ENCODE measurements at places on chromosomes 1 and 21.

GRCh38 chr1:20787840-20788795 is 1.0 kb upstream of the HP1BP3 start:
- peak; percentile 64 for DNase-seq

DNA sequence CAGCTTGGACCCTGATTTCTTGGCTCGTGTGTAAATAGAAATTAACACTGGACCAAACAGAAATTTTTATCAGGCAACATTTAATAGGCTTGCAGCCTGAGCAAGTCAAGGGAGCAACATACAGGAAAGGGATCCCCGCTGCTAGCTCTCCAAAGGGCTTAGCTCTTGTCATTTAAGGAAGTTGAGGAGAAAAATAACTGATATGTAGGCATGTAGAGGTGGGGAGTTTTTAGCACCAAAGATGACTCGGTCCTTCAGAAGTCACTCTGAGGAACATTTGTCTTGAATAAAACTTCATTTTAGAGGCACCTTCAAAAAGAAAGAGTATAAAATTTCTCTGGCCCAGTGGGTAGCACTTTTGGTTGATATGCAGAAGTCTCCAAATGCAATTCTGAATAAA is 27.1 kb downstream of the GBP2 start:
- DNase-seq, result no peak

- DNase-seq, result no peak
Observed at GRCh38 chr1:214397497-214397896, 116.5 kb downstream of the SMYD2 start.

GRCh38 chr1:210455840-210456603 is 127.3 kb downstream of the HHAT start:
- DNase-seq, result no peak

DNA sequence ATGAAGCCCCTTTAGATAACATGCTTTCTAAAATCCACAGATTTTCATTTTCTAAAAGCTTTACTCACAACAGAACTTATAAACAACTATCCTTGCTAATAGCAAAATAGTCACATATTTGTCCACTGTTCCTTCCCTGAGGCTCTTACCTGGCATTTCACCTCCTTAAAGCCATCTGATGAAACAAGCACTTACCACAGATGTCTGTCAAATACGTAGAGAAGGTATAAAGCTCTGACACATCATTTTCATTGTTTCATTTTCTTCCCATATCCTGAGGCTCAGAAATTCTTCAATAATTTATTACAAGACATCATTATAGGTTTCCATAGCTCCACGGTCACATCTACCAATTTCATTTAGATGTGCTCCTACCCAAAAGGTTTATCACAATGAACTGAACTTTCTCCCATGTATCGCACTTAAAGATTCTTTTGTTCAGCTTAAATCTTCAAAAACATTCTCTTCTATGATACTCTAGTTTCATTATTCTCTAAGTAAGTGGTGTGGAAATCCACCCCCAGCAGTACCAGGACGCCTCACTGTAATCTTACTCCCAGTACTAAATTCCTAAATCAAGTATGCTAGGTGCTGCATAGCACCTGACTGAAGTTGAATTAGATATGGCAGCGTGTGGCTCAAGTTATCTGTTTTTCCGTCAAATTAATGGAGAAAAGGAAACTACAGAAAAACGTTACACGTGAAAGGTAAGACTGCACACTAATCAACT is 569.6 kb downstream of the SMYD3 start:
- no peak for DNase-seq

- DNase-seq, result peak; percentile 100
Observed at GRCh38 chr1:151539321-151540020, 638 bp upstream of the TUFT1 start.

DNA sequence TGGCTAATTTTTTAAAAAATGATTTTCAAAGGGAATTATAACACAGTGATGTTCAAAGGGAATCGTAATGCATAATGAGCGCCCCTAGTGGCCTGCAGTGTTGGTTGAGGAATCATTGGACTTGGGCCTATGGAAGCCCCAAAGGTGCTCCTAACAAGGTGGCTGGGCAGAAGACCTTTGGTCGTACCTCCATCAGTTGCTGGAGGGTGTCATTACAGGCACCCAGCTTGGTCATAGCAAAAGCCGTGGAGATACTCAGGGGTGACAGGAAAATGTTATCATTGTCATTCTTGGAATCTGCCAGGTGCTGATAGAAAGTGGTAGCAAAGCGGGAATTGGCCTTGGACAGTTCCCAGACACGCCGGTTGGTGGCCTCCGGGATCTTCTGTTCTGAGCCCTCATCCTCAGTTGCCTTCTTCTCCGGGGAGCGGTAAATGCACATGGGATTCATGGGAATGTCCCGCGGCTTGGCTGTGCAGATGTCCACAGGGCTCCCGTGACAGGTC is 2.7 kb downstream of the SERPINC1 start:
- DNase-seq, result peak; percentile 79

DNA sequence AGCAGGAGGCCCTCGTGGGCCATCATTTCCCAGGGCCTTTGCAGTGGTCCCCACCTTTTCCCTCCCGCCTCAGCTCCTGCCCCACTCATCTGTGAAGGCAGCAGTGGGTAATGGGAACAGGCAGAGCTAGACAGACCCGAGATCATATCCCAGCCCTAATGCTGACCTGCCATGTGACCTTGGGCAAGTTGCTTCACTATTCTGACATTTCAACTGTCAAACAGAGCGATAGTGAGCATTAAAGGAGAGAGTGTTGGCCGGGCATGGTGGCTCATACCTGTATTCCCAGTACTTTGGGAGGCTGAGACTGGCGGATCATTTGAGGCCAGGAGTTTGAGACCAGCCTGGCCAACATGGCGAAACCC is 51.7 kb downstream of the RPS6KA1 start:
- no peak for DNase-seq

- no peak for DNase-seq
Observed at GRCh38 chr1:245776139-245776538, 621.4 kb downstream of the KIF26B start.

DNA sequence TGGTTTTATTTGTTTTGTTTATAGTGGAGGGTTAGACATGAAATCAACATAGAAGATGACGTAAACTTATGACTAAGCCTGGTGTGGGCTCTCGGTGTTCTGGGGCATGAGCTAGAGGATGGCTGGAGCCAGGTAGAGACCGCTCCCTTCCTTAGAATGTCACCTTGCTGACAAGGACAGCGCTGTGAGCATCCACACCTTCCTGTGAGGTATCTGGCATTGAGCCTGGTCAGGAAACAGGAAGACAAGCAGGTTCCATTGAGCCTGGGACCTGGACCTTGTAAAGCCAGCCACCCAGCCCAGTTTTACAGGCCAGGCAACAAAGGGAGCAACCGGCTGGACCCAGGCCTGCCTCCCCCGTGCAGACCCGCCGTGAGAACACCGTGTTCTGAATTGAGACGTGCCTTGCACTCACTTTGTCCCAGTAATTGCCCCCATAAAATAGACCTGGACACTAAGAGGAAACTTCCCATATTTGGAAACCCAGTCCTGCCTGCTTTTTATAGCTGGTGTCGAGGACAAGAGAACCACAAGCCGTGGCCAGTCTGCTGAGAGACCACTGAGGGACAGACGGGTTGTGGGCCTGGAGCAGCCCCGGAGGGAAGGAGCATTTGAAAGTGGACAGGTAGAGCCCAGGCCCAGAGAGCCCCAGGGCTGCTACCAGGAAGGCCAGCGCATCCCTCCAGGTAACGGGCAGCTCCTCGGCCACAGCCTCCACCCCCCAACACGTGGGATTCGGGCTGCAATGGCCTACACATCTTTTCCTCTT is 78.0 kb downstream of the PDE9A start:
- DNase-seq, result peak; percentile 83

DNA sequence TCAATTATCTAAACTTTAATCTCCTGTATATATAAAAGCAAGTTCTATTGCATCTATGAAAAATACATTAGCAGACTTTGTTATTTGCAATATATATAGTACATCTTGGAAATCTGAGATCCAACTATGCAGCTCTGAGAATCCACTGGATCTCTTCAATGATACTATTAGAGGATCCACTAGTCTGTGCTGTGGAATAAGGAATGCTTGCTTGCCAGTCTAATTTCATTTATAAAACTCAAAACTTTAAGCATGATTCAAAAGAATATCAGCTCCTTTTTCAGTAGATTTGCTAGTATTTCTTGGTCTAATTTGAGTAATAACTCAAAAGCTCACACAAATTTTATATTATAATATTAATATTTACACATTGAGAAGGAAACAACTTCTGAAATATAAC is 115.1 kb downstream of the SPATA6 start:
- DNase-seq, result no peak

DNA sequence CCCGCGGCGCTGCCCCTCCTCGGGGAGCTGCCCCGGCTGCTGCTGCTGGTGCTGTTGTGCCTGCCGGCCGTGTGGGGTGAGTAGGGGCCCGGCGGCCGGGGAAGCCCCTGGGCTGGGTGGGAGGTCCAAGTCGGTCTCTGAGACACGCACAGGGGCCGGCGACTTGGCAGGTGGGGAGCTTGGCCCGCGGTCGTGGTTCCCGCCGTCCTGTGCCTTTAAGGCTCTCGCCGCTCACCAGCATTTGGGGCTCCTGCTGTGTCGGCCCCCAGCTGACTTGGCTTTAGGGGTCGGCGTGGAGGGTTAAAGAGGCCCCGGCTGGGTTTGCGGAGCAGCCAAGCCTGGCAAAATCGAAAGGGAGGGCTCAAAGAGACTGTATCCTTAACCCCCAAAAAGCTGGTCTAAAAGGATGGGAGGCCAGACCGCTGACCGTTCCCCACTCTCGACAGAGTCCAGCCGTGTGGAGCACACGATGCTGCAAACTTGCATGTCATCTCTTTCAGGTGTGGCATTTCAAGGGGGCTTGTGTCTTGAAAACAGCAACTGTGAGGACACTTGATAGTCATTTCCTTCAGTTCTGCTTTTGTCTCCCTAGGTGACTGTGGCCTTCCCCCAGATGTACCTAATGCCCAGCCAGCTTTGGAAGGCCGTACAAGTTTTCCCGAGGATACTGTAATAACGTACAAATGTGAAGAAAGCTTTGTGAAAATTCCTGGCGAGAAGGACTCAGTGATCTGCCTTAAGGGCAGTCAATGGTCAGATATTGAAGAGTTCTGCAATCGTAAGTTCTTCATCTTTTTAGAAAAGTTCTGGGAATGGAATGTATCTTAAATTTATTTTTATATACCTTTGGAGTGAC is 540 bp downstream of the CD55 start:
- DNase-seq, result peak; percentile 66

DNA sequence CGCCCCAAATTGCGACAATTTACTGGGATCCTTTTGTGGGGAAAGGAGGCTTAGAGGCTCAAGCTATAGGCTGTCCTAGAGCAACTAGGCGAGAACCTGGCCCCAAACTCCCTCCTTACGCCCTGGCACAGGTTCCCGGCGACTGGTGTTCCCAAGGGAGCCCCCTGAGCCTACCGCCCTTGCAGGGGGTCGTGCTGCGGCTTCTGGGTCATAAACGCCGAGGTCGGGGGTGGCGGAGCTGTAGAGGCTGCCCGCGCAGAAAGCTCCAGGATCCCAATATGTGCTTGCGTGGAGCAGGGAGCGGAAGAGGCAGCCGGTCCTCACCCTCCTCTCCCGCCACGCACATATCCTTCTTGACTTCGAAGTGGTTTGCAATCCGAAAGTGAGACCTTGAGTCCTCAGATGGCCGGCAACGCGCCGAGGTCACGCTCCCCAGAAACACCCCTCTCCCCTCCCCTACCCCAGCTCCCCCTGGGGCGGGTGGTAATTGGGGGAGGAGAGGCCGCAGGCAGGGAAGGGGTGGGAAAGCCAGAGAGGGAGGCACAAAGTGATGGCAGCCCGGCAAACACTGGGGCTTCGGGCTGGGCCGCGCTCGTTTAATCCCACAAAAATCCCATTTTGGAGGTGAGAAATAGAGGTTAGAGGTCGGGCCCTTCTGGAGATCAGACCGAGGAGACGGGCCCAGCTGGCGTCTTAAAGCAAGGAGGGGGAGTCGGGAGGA is 6.2 kb downstream of the SIM2 start:
- DNase-seq, result no peak

DNA sequence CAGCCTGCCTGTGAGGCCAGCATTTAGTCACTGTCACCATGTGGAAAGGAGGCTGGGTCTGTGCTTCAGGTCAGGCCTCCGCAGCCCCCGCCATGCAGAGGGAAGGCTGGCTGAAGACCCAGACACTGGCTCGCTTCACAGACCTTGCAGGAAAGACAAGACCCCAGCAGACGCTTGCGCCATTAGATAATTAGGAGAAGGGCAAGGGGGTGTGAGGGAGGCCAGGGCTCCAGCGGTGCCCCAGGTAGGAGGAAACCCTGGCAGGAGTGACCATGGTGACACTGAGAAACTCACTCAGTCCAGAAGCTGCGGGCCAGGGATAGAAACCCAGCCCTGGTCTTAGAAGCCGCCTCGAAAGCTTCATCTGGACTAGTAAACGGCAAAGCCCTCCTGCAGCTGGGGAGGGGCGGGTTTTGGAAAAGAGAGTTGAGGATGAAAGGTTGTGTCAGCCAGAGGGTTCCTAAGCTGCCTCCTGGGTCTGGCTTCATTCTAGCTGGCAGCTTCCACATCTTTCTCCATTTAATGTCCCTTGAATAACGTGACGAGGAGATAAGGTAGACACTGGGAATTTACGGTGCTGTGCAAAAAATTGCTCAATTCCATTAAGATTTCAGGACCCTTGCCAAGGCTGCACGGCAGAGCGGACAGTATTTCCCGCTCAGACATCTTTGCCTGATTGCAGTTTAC is 294.1 kb upstream of the VAMP3 start:
- no peak for DNase-seq

DNA sequence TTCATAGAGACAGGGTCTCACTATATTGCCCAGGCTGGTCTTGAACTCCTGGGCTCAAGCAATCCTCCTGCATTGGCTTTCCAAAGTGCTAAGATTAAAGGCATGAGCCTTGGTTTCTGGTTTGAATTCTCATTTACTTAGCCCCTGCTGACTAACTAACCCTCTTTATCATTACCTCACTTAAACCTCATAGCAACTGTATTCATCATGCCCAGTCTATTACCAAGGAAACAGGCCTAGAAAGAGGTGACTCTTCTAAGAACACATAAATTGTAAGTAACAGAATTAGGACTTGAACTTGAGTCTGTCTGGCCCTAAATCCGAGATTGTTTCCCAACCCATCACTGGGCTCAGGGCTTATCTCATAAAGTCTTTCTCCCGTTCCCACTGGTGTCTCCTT is 44.2 kb downstream of the TMEM53 start:
- DNase-seq, result no peak

GRCh38 chr1:232837087-232837486 is 31.9 kb downstream of the MAP10 start:
- peak; percentile 33 for DNase-seq

Data from MCF 10A (cell line).